Lung (tissue), 17 donors: ENCODE measurements at places on chromosomes 4 and X. TPM values are rescaled to one million over a fixed set of nuclear protein-coding genes. Genes with fewer than 3 reads are reported as not detected.

DNA sequence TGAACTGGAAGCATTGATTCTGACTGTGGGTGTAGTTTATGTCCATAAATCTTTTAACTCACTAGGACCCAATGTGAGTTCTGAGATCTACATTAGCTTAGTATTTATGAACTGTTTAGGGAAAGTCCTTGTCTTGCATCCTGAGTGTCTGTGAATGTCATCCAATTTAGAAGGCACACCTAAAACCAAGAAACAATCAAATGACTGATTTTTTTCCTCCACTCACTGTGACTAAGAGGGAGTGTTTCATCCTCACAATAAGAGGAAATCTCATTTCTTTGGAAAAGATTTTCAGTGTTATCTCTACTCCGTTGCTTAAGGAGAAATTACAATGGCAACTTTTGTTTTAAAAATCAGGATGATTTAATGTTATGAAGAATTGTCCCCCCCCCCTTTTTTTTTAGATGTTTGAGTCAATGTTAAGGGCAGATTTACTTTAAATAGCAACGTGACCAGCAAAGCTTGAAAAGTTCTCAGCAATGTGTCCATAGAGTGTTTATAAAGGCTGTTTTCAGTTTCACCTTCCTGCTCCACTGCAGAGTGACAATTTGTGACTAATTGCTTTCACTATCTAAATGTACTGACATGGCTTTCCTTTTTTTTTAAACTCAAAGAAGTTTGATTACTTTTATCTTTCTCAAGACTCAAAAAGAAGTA is 173.0 kb downstream of the SPCS3 start:
- DNase-seq = no peak

The PDGFRA gene
- total RNA-seq = 79.2 TPM

The GAGE10 gene
- not detected for total RNA-seq

The PAGE5 gene
- not detected for total RNA-seq

- no peak for DNase-seq
Measured at GRCh38 chr4:52311464-52312125, 260.5 kb downstream of the SPATA18 start.

DNA sequence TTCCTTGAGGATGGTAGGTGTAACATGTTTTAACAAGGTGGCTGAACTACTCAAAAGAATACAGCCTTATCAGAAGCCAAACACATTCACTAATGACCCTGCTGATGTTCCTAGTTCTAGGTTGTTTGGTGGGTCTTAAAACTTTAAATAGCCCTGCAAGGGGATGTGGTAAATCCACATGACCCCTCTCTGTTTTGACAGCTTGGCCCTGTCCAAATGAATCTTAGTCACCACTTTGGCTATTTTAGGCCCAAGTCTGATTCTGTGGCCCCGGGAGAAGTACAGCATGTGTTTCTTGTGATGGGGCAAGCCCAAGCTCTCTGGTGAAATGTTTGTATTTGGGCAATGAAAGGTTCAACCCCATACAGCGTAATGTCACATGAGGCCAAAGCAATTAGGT is 54.5 kb upstream of the GPR34 start:
- DNase-seq = no peak

DNA sequence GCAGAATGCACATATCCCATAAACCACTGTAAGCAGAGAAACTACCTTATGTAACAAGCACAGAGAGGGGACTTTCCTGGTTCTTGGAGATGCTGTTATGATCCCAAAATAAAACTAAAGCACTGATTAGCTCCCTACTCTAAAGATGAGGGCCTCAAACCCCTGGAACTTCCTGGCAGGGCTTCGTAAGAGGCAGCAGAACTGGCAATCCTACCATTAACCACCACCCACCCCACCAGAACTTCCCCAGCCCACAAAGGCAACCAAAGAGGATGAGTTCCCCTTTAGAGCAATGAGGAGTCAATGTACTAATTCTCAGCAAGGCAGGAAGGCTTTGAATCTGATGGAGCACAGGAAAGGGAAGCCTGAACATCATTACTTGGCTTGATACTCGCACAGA is 436.5 kb upstream of the FRG1 start:
- DNase-seq = no peak

DNA sequence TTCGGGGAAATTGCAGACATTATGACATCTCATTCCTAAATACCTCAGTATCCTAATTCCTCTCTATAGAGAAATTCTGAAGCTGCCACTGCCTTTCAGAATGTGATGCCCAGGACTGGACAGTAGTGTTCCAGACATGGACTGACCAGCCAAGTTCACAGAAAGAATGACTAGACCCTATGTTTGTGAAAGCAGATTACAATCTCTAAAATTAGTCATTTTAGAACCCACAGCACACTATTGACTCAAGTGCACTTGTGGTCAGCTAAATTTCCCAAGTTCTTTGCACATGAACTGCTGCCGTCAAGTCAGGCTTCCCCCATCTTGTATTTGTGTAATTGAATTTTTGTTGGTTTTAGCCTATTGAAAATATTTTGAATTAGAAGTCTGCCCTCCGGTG is 81.0 kb upstream of the ESX1 start:
- DNase-seq = no peak

The GUCY1A1 gene
- total RNA-seq = 115 TPM

- no peak for DNase-seq
Measured at GRCh38 chrX:149638860-149639259, 7.3 kb upstream of the TMEM185A start.

DNA sequence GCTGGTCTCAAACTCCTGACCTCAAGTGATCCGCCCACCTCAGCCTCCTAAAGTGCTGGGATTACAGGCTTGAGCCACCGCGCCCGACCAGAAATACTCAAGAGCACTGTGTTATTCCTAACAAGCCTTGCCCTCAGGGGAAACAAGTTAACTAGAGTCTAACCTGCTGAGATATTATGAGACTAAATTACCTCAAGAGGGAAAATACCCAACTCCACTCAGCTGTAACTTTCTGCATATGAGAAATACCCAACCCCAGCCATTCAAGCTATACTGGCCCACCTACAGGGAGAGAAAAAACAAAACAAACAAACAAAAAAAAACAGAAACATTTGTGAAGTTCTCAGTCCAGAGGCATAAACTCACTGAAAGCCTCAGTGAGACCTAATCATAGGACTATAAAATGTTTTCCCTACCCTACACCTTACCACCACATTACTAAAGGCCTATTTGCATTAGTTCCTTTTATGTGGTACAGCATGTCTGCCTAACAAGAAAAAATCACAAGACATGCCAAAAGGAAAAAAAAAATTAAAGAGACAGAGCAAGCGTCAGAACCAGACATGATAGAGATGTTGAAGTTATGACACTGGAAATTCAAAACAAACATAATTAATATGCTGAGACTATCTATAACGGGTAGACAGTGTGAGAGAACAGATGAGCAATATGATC is 876.0 kb downstream of the FSTL5 start:
- DNase-seq = no peak

DNA sequence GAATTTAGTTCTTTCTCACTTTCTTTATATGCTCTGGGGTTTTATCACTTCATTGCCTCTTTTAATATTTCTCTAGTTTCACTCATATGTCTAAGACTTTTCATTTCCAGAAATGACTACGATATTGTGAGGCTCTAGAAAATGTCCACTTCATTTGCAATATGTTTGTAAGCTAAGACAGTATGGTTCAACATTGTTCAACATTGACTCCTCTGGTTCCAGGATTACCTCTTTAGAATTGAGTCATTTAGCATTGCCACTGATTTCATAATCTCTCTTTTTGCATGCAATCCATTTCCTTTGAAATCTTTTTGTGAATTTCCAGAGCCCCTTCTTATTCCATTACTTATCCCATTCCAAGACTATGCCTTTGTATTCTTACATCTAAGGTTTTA is 32.3 kb downstream of the BBS12 start:
- DNase-seq = no peak

The TKTL1 gene
- 0.18 TPM for total RNA-seq

The PNMA6F gene
- not detected for total RNA-seq

DNA sequence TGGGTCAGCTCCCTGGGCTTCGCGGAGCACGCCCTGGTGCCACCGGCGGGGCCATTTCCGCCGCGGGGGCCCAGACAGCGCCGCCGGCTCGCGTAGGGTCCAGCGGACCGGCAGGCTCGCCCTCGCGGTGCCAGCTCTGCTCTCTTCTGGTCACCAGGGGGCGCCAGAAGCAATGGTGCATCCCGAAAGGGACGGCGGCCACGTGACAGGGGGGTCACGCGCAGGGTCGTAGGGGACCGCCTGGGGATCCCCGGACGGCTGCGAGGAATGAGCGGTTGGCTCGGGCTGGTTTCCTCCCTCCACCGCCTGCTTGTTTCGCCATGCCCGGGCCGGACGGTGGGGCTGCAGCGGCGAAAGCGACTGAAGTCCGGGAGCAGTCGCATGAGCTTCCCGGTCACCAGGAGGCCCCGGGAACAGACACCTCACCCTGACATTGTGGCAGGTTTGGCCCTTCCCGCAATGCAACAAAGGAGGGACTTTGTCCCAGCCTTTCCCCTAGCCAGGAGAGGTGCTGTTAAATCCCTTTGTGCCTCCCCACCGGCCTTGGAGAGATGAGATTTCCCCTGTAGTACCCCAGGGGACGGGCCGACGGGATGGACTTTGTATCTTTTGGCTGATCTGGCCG is 15.8 kb downstream of the ZCCHC12 start:
- peak; percentile 68 for DNase-seq

The RPS6KA6 gene
- total RNA-seq = 7.1 TPM

DNA sequence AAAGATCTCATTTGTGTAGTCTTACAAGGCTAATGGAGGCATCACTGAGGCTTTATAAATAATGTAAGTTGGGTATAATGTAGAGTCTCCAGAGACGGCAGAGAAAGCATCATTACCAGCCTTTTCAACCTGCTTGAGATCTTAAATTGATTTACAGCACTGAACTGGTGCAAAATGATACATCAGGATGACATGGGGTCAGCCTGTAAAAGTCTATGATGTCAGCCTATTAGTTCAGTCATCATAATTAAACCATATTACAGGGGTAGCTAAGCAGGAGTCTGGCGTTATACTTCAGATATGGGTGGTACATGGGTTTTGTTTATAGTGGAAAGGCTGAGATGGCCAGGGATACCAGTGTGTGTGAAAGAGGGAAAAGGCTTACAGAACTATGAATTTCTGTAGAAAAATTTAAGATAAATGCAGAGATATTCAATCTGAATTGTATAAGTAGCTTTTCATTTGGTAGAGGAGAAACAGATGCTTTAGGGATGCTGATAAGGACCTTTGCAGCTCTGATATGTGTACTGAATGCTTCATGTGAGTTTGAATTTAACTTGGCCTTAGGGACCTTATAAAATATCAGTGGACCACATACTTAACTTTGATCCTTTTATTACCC is 2.7 kb downstream of the SMAD1 start:
- no peak for DNase-seq

The TMPRSS11E gene
- total RNA-seq = not detected

DNA sequence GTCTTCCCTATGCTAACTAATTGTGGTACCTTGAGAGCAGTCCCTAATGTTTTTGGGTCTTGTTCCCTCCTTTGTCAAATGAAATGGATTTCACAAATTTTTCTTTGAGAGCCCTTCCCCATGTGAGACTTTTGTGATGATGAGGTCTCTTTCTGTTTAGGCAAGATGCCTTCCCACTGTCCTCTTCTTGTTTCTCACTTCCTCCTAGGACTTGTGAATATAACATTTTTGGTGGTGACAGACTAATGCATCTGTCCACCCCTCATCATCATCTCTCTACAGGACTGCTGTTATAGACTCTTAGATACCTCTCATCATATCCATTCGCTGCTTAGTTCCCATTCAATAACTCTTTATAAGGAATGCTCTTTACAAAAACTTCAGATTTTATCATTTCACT is 8.7 kb upstream of the ANK2 start:
- no peak for DNase-seq

DNA sequence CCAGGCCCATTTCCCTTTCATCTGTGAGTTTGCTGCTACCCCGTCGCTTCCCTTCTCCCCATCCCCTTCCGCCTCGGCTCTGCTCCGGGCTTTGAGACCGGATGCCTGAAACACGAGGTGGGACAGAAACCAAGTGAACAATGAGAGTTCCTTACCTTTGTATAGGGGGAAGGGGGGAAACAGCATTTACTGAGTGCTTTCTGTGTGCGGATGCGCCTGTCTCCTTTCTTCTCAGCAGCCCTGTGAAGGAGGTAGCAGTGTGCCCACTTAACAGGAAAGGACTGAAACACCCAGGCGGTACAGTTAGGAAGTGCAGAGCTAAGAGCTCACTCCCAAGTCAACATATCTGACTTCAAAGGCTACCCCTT is 43.2 kb upstream of the TMSB15B start:
- peak; percentile 69 for DNase-seq

DNA sequence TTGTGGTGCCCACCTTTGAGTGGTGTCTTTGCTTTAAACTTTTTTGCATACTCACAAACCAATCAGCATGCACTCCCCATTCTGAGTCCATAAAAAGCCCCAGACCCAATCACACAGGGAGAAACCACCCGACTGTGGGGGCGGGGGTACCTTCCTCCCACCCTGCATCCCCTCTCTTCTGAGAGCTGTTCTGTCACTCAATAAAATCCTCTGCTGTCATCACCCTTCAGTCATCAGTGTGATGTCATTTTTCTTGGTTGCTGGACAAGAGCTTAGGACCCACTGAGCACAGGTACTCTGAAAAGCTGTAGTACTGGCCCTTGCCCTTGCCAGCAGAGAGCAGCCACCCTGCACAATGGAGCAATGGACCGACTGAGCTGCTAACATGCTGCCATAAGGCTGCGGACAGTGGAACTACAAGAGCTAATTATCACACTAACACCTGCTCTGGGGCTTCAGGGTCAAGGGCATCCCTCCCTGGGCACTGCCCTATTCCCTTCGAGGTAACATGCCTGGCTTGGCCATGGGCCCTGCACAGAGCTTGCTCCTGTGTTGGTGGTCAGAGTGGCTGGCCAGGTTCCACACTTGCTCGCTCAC is 62.9 kb upstream of the PGRMC2 start:
- DNase-seq = no peak

The TRIM61 gene
- 1.8 TPM for total RNA-seq

- no peak for DNase-seq
Measured at GRCh38 chr4:93179044-93179443, 649.5 kb upstream of the ATOH1 start.

DNA sequence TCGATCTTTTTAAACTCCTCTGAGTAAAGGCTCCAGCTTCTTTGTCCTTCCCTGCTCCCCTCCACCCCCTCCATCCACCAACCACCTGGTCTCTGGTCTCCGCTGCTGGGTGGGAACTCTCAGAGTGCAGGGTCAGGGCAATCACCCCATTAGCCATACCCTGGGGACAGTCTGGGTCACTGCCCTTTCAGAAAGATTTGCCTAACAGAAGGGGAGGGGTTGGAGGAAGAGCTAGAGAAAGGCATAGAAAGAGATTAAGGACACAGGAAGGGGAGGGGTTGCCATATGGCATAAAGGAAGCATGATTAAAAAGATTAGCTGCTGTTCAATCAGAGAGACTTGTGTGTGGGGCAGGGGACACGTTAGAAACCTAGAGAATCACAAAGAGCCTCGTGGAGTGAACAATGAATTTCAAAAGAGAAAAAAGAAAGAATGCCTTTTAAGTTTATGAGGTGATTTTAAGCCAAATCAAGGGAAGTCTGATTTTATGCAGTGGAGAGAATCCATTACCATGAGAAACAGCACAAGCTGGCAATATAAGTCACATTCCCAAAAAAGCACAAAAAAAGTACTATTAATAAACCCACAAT is 115.5 kb upstream of the ACSL4 start:
- no peak for DNase-seq

GRCh38 chr4:40908702-40909362 is 159.1 kb downstream of the NSUN7 start:
- DNase-seq = peak; percentile 77

- no peak for DNase-seq
Measured at GRCh38 chr4:119543187-119543586, 85.4 kb downstream of the PDE5A start.

The CHST7 gene
- 8.3 TPM for total RNA-seq
